CD4-positive, alpha-beta T cell (primary cell): ENCODE measurements at places on chromosomes 6 and 20.

GRCh38 chr6:16781348-16782169, 20.3 kb upstream of the ATXN1 start:
- DNase-seq, result no peak

- no peak for DNase-seq
Measured at GRCh38 chr20:35385733-35386132, 26.0 kb downstream of the UQCC1 start.

DNA sequence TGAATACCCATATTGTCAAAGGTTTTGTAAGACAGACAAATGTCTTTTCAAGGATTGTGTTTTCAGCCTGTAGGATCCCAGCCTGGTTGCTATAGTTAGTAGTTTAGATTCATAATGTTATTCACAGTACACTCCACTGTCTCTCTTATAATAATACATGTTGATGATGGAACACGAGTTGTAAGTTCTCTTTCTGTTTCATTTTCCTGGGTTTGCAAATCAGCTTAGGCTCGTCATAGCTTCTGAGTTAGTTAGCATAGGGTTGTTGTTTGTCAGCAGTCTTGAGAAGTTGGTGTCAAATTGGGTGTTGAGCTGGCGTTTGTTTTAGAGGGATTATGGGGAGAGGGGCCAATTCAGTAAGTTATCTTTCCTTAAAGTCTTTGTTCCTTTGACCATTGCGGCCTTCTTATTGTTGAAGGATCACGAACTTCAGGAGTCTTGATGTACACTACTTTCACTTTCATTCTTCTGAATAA, 45.8 kb downstream of the QKI start:
- peak; percentile 79 for DNase-seq

DNA sequence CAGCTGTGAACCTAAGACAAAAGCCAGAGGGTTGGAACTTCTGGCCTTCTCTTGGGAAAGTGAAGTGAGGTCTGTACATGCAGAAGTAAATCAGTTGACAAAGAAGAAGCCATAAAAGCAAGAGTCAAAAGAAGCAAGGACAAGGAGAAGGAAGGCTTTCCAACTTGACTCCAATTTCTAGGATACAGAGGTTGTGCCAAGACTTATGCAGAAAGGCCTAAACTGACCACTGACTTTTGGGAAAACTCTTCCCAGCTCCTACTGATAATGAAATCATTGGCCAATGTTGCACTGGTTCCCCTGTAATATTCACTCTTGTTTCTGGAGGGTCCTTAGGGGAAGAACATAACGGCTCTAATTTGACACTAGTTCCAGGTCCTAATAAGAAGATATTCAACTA, 29.3 kb upstream of the NT5E start:
- no peak for DNase-seq

DNA sequence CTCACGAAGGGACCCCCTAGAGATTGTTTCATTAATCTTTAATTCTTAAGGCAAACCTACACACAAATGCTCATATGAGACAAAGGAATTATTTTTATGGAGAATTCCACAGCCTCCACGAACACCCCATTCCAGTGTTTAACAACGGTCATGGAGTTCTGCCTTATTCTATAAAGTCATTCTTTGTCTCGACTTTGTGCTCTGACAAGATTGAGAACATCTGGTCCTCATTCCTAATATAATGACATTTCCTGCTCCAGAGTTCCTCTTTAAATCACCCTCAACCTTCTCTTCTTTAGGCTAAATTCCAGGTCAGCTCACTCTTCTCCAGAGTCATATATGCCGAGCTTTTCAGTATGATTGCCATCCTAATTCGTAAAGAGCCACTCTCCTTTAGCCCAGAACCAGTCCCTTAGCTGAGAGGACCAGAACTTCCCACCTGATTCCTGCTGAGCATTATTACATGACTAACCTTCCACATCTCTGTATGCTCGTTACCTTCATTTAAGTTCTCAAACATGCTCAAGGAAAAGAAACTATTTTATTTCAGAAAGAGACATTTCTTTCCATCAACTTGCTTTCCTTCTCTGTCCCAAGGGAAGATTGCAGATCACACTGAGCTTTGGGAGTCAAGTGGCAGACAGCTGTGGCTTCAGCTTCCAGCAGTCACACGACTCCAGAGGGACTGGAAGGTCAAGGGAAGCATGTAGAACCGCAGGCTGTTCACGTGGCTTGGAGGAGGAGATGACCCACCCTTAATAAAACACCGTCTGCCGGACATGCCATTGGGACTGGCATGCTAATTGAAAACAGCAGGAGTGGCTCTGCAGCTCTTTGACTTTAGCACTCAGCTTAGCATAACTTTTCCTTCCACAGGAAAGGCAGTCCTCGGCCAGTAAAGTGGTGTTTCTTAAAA, 467.1 kb upstream of the HSF2 start:
- no peak for DNase-seq

GRCh38 chr6:111927321-111927720, 54.1 kb upstream of the FYN start:
- no peak for DNase-seq

GRCh38 chr6:37239950-37240713, 17.4 kb upstream of the TBC1D22B start:
- peak; percentile 36 for DNase-seq

GRCh38 chr6:122845916-122846612, 57.0 kb downstream of the SMPDL3A start:
- no peak for DNase-seq

GRCh38 chr6:72825315-72825911, 203.5 kb downstream of the KCNQ5 start:
- DNase-seq, result no peak

DNA sequence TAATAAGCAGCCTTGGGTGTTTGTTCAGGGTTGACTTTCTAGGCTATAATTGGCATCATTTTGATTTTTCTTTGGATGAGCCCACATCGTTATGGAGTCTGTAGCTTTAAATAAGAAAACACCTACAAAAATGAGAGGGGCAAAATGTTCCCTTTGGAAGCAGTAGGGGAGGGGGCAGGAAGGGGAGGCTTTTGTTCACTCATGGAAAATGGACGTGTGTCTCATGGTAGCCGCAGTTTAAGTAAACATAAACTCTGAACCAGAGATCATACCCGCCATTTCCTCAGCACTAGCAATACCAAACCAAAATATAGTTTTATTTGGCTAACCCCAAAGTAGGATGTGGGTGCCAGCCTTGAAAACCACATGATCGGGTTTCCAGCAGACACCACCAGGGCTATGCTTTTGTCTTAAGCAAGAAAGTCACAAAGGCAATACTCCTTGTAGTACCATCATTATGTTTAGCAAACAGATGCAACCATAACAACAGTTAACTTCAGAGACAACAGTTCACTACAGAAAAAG, 572.5 kb upstream of the JAG1 start:
- no peak for DNase-seq

- DNase-seq, result no peak
Measured at GRCh38 chr20:35319871-35320197, 27.6 kb upstream of the FAM83C start.

DNA sequence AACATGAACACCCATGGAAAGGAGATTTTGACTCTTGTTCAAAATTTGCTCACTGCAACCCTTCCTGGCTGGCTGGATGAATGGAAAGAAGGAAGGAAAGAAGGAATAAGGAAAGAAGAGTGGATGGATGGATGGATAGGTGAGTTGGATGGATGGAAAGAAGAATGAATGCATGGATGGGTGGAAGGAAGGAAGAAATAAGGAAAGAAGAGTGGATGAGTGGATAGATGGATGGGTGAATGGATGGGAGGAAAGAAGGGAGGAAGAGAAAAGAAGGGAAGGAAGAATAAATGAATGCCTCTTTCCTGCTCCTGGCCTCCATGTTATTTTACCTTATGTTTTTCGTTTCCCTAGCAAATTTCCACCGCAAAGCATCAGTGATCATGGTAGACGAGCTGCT, 74.2 kb upstream of the RIN2 start:
- no peak for DNase-seq

GRCh38 chr20:14919501-14920081, 582.2 kb upstream of the FLRT3 start:
- no peak for DNase-seq

- DNase-seq, result no peak
Measured at GRCh38 chr6:73108949-73109348, 116.3 kb downstream of the KHDC1L start.

DNA sequence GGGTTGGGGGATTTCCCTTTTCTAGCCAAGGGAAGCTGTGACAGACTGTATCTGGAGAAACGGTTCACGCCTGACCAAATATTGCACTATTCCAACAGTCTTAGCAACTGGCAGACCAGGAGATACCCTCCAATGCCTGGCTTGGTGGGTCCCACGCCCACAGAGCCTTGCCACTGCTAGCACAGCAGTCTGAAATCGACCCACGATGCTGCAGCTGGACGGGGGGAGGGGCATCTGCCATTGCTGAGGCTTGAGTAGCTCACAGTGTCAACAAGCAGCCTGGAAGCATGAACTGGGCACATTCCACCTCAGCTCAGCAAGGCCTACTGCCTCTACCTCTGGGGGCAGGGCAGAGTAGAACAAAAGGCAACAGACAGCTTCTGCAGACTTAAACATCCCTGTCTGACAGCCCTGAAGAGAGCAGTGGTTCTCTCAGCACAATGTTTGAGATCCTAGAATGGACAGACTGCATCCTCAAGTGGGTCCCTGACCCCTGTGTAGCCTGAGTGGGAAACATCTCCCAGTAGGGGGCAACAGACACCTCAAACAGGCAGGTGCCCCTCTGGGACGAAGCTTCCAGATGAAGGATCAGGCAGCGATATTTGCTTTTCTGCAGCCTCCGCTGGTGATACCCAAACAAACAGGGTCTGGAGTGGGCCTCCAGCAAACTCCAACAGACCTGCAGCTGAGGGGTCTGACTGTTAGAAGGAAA, 89.9 kb upstream of the ECI2 start:
- no peak for DNase-seq

GRCh38 chr20:49845060-49845459, 32.4 kb downstream of the SLC9A8 start:
- no peak for DNase-seq

GRCh38 chr6:46044881-46045617, 29.4 kb upstream of the CLIC5 start:
- DNase-seq, result no peak

GRCh38 chr6:63912887-63913286, 277.3 kb downstream of the PHF3 start:
- no peak for DNase-seq

DNA sequence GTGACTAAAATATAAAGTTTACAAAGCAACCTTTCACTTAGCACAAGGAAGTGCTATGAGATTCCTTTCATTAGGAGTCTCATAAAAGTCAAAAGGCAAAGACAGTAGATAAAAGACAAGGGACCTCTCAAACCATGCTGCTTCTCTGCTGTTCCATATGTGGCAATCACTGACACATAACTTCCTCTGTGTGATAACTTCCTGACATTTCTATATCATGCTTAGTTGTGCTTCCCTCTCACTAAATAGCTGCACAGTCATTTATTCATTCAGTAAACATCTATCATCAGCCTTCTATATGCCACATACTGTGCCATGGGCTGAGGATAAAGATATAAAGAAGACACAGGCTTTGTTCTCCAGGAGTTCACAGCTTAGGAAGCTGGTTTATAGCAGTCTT, 214.8 kb upstream of the GRIK2 start:
- DNase-seq, result no peak

DNA sequence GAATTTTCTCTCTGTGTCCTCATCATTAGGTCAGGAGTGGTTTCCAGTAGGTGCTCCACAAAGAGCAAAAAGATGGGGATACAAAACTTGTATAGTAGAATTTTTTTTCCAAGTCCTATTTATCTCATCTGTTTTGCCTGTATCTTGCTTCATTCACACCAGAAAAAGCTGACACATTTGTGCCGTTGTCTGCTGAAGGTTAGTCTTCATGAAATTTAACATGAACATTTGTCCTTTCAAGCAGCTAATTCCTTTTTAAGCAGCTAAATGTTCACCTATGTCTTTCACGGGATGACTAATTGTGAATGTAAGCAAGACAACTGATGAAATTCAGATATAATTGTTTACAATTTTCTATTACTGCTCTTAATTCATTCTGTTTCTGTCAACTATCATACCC, 83.8 kb downstream of the ATXN1 start:
- DNase-seq, result no peak

- DNase-seq, result no peak
Measured at GRCh38 chr6:47303861-47304260, 5.8 kb downstream of the TNFRSF21 start.
